ENCODE measurements at places on chromosomes 4 and X.

GRCh38 chrX:11949291-11949690 is 189.0 kb upstream of the FRMPD4 start:
- DNase-seq, result no peak

- peak; percentile 70 for DNase-seq
These were observed 651 bp upstream of the SAP30 start for GRCh38 chr4:173370130-173370476.

DNA sequence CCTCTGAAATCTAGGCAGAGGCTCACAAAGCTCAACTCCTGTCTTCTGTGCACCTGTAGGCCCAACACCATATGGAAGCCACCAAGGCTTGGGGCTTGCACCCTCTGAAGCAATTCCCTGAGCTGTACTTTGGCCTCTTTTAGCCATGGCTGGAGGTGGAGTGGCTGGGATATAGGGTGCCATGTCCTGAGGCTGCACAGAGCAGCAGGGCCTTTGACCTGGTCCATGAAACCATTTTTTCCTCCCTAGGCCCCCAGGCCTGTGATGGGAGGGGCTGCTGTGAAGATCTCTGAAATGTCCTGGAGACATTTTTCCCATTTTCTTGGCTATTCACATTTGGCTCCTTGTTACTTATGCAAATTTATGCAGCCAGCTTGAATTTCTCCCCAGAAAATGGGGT is 20.9 kb upstream of the COL25A1 start:
- no peak for DNase-seq

- DNase-seq, result no peak
These were observed 4.3 kb upstream of the FGG start for GRCh38 chr4:154616731-154617130.

- DNase-seq, result no peak
These were observed 23.9 kb downstream of the ANKRD17 start for GRCh38 chr4:73234712-73235111.

- DNase-seq, result no peak
These were observed 29.9 kb downstream of the BOD1L1 start for GRCh38 chr4:13597604-13598003.

GRCh38 chr4:80112236-80112635 is 39.2 kb upstream of the ANTXR2 start:
- no peak for DNase-seq

DNA sequence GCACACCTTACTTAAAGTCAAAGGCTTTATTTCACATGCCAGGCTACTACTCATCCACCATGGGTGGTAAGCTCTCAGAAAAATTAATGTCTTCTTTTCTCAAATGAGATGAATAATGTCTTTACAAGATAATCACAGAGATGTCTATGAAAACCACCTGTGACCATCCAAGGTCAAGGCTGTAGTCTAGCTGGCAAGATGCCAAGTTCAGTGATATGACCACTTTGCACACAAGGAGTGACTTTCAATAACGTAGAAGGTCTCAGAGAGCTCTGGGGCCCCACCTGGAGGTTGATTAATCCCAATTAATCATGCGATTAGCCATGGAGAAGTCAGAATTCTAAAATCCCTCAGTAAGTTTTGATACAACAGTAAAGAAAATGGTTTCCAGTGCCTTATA is 20.5 kb downstream of the ANOS1 start:
- no peak for DNase-seq

DNA sequence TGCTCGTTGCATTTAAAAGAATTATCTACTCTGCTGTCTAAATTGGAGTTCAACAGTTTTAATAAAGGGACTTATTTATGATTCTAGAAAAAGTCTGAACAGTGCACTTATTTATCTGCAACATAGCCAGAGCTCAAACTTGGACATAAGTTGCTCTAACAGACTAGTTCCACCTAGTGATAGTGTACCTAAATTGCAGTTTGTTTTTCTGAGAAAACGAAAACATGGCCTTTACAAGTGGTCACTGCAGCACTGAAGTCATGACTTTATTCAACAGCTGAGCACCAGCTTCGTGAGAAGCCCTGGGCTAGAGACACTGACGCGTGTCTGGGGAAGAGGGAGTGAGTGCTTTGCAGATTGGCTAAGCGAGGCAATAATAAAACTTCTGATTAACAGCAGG is 77.3 kb upstream of the IGSF1 start:
- DNase-seq, result no peak

Data from amygdala (tissue), 56 donors.